Muscle of arm (tissue), 14 donors: ENCODE measurements at places on chromosomes 4 and X. TPM values are rescaled to one million over a fixed set of nuclear protein-coding genes. Genes with fewer than 3 reads are reported as not detected.

DNA sequence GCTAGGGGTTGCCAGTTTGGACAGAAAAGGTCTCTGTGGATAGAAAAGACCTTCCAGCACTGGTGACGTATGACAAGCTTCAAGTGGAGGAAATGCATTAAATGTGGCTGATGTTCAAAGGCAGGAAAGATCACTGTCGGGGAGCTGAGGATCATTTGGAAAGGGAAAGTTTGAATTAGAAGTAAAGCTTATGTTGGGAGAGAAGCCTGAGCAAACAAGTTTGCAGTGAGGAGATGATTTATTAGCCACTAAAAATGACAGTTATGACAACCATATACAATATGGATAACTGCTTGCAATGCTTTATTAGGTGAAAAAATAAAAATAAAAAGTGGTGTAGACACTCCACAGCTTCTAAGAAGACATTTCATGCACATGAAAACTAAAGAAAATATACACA is 135.3 kb upstream of the HS3ST1 start:
- DNase-seq, result no peak

- DNase-seq, result no peak
Measured at GRCh38 chrX:47327902-47328301, 42.5 kb upstream of the ZNF157 start.

Gene RS1
- not detected for polyA plus RNA-seq

Gene F8A3
- 4.9 TPM for polyA plus RNA-seq

GRCh38 chrX:135698924-135699323 is 14.5 kb upstream of the CT45A1 start:
- DNase-seq, result no peak

GRCh38 chr4:75630174-75630936 is at the start of gene CDKL2:
TSS of gene CDKL2 (minus strand) at chr4:75630528. CDS start at chr4:75625988, 4,540 bp downstream.
- DNase-seq, result peak; percentile 46

GRCh38 chr4:129446074-129446473 is 350.1 kb downstream of the C4orf33 start:
- no peak for DNase-seq

GRCh38 chr4:72860766-72861165 is 208.8 kb downstream of the COX18 start:
- DNase-seq, result no peak
